ENCODE measurements at places on chromosomes 13 and 19. TPM values are rescaled to one million over a fixed set of nuclear protein-coding genes. Genes with fewer than 3 reads are reported as not detected.

Gene F10
- total RNA-seq = not detected

Gene C19orf18
- not detected for total RNA-seq

Gene ACOD1
- total RNA-seq = not detected

Gene ERVK3-1
- 30.4 TPM for total RNA-seq

Gene PSG11
- total RNA-seq = not detected

Gene MEIOSIN
- not detected for total RNA-seq

Gene ZNF433
- 4.3 TPM for total RNA-seq

Gene ICAM1
- total RNA-seq = 40.5 TPM

Gene NRTN
- 0.21 TPM for total RNA-seq

Gene TUBA3C
- total RNA-seq = not detected

Gene APOE
- total RNA-seq = 43.1 TPM

Gene SPACA6
- not detected for total RNA-seq

Gene MCEMP1
- not detected for total RNA-seq

Data from tracheal epithelial cell (primary cell).